ENCODE measurements at places on chromosomes 3 and 15.

- DNase-seq = no peak
Observed at GRCh38 chr15:68356778-68357177, 75.2 kb downstream of the ITGA11 start.

- DNase-seq = peak; percentile 8
Observed at GRCh38 chr3:37906734-37907282, 45.1 kb downstream of the CTDSPL start.

DNA sequence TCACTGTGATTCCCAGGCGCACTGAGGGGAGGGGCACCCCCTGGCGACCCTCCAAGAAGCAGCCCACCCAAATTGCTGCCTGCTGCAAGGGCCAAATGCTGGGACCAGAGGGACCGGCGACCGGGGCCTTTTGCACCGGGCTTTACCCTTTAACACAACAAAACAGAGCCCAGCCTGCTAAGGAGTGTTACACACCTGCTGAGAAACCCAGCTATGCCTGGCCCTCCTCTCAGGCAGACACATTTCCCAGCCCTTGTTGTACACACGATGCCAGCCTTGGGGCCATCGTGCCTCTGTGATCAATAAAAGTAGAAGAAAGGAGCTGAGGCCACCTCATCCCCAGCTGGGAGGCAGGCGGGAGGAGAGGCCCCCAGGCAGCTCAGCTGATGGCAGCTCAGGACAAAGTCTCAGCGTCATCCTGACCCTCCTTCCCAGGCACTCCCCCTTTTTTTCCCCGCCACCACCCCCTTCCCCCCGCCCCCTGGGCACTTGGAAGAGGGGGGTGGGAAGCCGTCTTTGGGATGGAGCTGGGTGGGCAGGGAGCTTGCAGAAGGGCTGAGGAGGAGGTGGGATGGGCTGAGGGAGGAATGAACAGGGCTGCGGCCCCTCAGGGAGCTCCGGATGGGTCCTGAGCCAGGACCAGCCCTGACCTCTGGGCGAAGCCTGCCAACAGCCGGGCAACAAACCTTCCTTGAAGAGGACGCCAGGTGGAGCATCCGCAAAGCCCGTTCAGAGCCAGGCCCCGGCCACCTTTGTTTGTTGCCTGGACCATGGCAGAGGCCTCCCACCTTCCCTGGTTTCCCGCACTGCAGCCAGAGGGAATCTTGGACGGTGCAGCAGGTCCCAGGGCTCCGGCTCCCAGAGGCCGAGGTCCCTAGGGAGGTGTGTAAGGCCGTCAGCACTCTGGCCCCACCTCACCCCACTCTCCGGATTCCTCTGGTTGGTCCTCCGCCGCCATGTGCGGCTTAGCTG, 45.9 kb upstream of the SEC61A1 start:
- no peak for DNase-seq

DNA sequence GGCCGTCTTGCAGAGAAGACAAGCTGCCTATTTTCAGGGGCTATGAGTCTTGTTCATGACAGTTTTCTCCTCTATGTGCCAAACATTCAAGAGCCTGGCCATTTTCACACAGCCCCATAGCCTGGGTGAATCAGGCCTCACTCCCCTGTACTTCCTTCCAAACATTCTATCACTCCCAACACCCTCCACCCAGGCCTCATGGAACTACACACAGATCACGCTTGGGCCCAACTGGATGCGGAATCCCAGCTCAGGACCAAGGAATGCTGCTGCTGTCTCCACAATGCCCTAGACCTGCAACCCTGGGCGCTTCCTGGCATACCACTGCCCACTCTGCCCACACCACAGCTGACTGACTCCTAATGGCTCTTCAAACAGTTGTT, 39.4 kb upstream of the PCSK6 start:
- no peak for DNase-seq

- DNase-seq = no peak
Observed at GRCh38 chr3:47413751-47414150, 32.9 kb downstream of the PTPN23 start.

DNA sequence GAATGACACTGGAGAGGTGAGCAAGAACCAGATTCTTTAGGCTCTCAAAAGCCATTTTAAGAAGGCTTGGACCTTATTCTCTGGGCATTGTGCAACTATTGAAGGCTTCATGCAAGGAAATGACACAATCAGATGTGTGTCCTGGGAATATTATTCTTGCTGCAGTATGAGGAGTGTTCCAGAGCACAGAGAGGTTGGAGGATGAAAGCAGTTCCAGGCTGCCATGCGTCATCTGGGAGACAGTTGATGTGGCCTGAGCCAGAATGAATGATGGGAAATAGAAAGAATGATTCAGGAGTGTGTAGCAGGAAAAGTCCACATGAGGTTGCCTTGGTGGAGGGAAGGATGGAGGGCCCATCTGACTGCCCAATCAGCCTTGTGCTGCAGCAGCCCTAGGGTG, 123.1 kb downstream of the CHCHD6 start:
- DNase-seq = no peak

DNA sequence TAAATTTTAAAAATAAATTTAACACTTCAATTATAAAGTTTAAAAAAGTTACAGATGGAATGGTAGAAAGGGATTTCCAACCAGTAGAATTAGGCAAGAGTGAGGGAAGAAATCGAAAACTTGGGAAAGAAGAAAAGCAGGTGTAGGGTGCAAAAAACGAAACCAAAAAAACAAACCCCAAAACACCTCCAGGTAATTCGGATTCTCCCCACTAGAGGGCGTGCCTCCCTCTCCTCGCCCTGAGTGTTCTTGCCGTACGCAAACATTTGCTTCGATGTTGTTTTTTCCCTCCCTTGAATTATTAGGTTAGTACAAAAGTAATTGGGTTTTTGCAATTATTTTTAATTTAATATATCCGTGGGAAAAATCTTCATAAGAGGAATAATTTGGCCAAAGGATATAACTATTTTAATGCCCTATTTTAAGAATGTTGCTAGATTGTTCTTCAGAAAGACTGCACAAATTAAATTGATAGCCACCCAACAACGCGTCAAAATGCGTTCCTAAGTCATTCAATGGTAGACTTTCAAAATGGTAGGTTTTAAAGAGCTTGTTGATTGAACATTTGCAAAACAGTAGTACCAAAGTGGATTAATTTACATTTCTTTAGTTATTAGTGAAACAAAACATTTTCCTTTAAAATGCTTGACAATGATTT, 63.7 kb downstream of the SLC30A4 start:
- DNase-seq = peak; percentile 72

DNA sequence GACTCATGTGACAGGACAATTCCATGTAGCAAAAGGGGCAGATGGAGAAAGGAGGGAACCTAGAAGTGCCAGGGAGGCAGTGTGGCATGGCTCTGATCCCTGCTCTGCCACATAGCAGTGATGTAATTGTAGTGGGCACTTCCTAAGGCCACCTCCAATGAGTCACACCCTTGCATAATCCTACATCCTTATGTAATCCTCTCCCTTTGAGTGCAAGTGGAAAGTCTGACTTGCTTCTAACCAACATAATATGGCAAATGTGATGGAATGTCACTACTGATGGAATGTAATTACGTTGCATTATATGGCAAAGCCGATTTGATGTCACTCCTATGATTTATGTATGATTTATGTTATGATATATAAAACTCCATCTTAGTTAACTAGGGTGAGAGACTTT, 72.9 kb upstream of the ATP2C1 start:
- DNase-seq = no peak

DNA sequence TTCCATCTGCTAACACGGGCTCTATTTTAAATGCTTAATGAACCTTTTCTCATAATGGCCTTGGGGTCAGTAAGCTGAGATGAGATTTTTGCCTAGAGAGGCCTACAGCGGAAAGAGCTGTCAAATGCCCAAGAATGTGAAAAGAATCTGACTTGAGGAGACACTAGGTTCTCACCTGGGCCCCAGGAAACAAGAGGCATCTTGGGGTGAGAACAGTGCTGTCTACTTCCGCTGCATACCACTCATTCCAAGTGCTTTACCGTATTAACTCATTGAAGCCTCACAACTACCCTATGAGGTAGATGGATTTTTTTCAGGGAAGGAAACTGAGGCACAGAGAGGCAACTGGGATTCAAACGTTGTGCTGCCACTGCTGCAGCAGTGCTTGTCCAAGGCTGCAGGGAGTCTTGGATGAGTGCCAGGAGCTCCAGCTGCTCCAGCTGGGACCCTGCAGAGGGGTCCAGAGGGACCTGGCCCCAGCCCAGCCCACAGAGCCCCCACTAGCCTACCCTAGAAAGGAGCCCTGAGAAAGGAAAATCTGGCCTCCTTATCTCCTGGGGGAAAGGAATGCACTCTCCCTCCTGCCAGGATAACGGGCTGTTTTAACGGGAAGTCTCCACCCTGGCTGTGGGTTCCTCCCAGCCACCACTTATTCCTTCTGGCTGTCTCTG, 68.4 kb downstream of the SLC12A8 start:
- no peak for DNase-seq

- no peak for DNase-seq
Observed at GRCh38 chr3:30508339-30508738, 98.1 kb upstream of the TGFBR2 start.

DNA sequence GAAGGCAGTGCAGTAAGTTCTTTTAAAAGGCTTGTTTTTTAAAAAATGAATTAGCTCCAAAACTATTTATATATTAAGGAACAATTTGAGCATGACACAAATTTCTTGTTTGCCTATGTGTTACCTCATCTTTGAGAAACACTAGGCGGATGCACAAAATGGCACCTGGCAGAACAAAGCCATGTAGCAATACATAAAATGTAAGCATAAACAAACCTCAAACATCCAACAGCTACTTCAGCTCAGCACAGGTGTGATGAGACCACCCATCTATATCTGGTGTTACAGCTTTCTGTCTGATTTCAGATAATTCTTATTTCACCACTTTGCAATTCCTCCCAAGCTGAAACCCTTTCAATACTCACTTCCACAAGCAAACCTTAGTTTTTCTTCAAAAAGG, 221.2 kb upstream of the CNTN6 start:
- no peak for DNase-seq

GRCh38 chr15:85490856-85491255, 110.5 kb downstream of the AKAP13 start:
- DNase-seq = no peak

GRCh38 chr3:61639991-61640390, 78.6 kb downstream of the PTPRG start:
- DNase-seq = no peak

DNA sequence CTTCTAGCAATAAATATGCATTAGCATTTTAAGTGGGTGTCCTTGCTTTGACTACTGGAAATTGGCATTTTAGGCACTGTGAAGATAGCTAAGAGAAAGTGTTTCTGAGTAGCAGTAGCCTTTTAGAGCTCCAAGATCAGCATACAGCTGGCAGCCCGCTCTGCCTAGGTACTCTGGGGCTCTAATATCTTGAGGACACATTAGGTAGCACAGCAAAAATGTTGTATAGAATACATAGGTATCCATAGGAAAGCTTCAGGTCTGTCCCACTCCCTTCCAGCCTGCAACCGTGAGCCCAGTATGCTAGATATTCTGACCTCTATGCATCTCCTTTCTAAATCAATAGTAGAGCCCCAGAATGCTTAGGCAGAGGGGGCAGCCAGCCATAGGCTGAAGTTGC, 670.5 kb downstream of the NLGN1 start:
- no peak for DNase-seq

GRCh38 chr3:126921085-126921824, 61.7 kb upstream of the PLXNA1 start:
- no peak for DNase-seq

GRCh38 chr15:39591141-39591895, 10.4 kb downstream of the THBS1 start:
- no peak for DNase-seq

GRCh38 chr3:161475905-161476304, 20.7 kb upstream of the OTOL1 start:
- DNase-seq = no peak

- no peak for DNase-seq
Observed at GRCh38 chr3:51610708-51611107, 60.3 kb upstream of the TEX264 start.

GRCh38 chr3:107985496-107985895, 105.3 kb downstream of the CD47 start:
- peak; percentile 46 for DNase-seq

GRCh38 chr3:8571256-8571655, 69.6 kb downstream of the LMCD1 start:
- DNase-seq = no peak

DNA sequence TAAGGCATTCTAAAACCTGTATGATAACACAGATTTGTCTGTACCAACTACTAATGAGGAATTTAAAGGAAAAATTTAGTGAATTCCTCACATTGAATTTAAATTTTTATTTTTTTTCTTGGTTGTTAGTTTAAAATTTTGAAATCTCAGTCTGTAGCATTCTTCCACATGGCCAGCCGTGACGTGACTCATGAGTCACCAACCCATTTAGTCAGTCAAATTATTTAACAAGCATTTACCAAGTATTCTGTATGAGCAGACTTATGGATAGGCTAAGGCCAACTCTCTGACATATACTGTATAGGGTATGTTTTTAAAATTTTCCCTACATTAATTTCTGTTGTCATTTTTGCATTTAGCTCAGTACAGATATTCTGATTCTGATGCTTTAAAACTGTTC, 112.9 kb downstream of the CNTN4 start:
- DNase-seq = no peak

DNA sequence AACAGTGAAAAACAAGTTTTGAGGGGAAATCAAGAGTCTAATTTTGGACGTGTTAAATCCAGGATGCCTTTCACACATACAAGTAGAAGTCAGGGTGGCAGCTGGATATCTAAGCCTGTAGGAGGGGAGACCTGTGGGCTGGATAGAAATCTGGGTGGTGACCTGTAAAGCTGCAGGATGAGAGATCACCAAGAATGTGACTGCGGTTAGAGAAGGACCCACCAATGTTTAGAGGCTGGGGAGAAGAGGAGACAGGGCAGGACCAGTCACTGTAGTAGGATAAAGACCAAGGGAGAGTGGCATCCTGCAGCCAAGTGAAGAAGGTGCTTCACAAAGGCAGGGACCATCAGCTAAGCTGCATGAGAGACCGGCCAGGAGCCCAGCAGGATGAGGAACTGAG, 36.2 kb downstream of the MRAS start:
- DNase-seq = no peak

- no peak for DNase-seq
Observed at GRCh38 chr3:100169201-100169920, 55.1 kb upstream of the FILIP1L start.

GRCh38 chr3:95464346-95464745, 1350.0 kb upstream of the EPHA6 start:
- no peak for DNase-seq

DNA sequence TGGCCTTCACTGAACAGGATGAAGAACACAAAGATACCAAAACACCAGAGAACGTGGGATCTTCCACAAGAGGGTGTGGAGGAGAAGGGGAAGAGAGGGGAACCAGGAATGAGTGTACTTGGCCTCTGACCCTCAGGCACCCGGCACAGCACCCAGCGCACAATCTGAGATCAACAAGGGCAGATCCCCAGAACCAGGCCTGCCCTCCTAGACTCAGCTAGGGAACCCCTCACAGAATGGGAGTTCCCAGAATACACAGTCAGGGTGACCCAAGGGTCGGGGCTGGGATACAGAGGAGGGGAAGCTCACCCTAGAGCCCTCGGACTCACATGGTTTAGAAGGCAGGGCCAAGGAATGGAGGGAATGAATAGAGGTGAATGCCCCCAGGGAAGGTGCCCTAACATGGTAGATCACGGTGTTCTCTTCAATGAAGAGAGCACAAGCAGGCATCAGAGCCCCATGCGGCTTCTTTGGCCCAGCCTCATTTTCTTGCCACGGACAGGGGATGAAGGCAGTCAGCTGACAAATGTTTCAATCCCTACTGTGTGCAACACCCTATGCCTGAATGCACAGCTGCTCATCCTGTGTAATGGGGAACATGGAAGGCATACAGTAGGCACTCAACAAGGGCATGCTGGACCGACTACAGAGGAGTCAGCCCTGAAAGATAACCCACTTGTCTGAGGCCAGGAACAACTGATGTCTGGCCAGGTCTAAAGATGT, 13.1 kb downstream of the BMF start:
- no peak for DNase-seq
